OCI-LY7 (cell line): ENCODE measurements at places on chromosomes 3 and 15.

DNA sequence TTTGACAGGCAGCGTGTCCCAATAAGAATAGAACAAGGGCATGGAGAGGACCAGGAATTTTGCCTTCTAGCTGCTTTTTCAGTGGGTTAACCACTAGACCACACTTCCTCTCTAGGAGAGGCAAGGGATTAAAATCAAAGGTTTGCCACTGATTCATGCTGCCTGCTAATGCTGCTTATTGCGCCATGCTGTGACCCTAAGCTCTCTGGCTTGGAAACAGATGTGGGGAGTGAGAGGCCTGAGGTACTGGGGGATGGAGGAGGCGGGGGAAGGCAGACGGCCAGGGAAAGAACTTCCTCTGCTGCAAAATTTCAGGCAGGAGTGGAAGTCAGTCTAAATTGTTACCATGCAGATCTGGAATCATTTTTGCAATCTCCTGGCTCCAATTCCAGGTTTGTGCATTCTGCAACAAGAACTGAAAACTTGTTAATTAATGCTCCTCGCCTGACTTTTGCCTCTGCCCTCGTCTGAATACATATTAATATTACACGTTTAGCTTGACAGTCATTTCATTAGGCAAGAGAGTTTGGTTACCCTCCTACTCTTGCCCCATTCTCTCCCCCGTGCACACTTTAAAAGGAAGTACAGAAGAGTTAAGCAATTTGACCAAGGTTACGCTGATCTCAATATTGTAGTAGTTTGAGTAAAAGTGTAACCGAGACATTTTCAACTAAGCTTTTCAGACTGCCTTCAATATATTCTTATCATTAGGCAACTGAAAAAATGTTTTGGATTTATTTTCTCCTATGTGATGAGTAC is 121.7 kb upstream of the SPRED1 start:
- DNase-seq: peak; percentile 20

DNA sequence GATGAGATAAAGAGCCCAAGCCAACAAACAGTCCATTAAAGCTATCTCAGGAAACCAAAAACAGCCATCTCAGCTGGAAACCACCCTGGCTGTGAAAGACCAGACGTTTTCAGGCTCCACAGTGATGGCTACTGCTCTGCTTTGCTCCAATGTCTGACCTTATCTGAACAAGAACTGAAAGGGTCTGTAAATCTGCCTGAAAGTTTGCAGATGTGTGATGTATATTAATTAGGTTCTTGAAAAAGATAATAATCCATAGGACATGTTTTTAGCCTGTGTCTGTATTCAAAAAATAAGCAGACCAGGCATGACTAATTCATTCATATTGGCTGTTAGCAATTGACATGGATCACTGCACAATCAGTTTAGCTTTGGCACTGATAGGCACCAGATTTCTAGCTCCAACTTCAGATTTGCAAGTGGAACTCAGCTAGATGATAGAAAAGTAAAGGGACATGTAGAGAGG is 611.4 kb upstream of the NAALADL2 start:
- DNase-seq: no peak

DNA sequence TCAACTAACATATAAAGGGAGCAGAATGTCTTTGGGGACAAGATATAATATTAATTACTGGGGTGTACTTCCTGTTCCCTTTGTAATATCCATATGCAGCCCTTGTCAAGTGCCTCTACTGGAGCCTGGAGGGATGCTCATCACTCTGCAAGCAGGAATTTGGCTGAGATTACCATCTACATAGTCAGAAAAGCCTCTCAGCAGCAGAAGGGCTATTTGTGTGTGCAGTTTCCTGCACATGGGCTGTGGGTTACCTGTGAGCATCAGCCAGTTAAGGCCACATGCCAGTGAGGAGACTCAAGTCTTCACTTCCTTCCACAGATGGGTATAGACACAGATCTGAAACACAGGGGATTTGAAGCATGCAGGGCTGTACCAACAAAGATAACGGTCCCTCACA is 278.1 kb upstream of the PLSCR5 start:
- DNase-seq: no peak

DNA sequence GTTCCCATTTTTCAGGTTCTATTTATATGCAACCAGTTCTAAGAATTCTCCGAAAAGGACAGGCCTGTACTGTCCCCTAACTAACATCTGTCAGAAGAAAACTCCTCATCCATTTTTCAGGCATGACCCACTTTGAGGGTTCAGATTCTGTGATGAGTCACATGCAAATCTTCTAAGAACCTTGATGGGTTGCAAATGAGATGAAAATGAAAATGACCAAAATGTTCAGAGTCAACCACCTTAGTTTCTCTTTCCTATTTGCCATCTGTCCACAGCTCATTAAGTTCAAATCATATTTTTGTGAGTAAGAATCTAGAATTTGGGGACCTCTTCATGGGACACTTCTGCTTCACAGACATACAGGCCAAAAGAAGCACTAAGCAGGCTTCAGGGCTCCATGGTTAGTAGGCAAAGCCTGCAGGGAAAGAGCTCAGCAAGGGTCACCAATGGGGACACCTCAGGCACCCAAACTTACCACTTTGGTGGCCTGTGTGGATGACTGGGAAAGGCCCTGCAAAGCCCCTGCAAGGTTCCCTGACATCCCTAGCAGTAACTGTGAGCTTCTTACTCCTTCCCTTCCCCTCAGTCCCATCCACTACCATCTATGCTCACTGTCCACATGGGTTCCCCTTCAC is 122.0 kb downstream of the WDR76 start:
- no peak for DNase-seq

- no peak for DNase-seq
Observed at GRCh38 chr15:35040339-35041255, 44.5 kb downstream of the NANOGP8 start.

- DNase-seq: no peak
Observed at GRCh38 chr3:152048831-152049230, 175.4 kb downstream of the SUCNR1 start.

- no peak for DNase-seq
Observed at GRCh38 chr3:112011376-112011940, 12.7 kb downstream of the TAGLN3 start.

- no peak for DNase-seq
Observed at GRCh38 chr3:41148478-41148877, 50.8 kb upstream of the CTNNB1 start.

DNA sequence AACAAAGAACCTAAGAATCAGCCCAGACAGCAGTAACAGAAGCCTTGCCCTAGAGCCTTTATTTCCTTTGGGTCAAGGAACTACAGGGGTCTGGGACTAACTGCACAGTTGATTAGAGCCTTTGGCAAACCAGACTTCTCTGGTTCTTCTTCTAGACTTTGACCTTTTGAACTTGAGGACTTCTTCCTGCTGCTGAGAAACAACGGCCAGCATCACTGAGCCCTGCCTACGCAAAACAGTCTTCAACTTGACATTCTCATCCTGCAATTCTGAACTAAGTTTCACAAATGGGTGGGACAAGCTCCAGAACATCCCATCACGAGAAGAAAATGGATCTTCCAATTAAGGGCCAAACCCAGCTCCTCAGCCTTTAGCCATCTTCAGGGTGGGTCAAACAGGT is 31.4 kb downstream of the CMTM6 start:
- no peak for DNase-seq

DNA sequence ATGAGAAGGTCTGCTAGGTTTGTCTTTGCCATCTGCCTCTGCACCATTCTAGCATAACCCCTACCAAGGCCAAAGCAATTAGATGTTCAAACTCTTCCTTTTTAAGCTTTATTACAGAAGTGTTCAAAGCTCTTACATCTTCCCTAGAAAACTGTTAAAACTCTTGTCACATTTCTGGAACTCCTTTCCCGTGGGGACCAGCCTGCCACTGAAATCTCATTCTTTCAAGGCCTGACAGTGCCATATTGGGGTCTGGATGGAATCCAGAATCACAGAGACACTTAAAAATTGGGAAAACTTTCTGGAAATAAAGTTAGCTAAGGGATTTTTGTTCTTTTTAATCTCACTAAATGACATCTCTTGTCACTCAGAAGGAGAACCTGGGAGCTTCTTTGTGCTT is 153.8 kb upstream of the SLCO3A1 start:
- no peak for DNase-seq

DNA sequence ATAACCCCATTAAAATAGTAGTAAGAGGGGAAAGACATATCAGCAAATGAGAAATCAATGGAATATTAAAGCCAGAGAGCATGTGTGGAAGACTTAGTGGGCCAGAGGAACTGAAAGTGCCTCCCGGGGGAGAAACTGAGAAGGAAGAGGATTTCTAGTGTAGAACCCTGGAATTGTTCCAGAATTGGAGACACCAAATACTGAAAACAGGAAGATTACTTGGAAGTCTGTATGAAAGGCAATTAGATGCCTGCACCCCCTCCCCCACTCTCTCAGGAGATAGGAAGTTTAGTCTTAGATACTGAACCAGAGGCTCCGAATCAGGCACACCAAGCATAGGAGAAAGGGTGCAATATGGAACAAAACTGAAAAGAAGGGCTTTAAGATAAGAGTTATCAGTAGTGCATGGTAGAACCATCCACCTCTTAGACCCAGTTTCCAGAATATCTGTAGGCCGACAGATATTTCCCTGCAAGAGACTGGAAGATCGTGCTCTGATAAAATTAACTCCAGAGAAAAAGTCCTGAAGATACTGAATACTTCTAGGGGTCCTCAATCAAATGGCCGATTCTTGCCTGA is 32.4 kb downstream of the KLHL18 start:
- DNase-seq: no peak

GRCh38 chr3:193909387-193909786 is 226.6 kb upstream of the HES1 start:
- no peak for DNase-seq

DNA sequence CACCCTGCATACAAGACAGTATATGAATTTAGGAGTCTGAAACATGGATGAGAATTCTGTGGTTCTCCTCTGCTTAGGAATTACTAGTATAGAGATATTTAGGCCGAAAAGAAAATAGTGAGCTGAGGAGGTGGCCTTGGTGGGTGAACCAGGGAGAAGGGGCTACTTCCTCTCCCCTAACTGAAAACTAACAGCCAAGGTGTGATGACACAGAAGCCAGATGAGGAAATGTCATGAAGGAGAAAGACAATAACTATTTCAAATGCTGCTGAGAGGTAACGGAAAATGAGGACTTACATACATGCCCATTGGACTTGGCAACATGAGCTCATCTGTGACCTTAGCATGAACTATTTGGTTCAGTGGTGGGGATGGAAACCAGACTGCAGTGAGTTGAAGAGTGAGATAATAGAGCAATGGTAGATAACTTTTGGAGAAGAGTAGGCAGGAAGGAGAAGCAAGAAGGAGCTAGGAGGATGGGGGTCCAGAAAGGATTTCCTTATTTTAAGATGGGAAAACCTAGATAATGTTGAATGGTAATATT is 114.4 kb upstream of the TSPAN3 start:
- no peak for DNase-seq

- DNase-seq: no peak
Observed at GRCh38 chr3:19632099-19633074, 301.6 kb downstream of the EFHB start.

DNA sequence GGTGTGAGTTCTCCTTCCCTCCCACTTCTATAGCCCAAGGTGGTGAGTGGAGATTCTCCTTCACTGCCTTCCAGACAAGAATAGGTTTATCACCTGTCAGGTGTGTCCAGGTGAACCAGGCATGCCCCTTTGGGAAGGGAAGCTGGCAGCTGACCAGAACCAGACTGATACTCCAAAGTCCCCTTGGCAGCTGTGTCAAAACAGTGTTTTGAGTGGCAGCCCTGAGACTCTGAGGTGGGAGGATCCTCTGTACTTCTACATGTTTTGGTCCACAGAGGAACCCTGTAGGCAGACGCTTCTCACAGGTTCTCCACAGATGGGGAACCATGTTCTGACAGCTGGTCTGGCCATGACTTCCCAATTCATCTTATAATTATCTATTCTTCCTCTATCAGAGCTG is 30.1 kb downstream of the ISL2 start:
- DNase-seq: no peak

- peak; percentile 27 for DNase-seq
Observed at GRCh38 chr3:122100591-122101463, 45.7 kb downstream of the CD86 start.

DNA sequence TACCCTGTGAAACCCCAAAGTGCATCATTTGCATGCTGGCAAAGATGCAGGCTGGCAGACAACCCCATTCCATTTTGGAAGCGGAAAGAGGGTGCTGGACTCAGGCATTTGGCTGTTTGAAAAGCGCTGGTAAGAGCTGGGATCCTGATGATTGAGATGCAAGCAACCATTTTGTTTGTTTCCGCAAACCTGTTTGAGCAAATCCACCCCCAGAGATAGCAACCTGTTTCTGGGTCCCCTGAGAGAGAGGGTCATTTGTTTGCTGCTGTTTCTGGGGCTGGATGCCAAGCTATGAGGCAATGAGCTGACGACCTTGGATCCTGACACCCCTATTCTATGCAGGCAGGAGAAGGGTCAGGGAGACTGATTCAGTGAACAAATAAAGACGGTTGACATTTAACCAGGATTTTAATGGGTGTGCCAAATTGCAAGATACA is 9.8 kb downstream of the SLC6A1 start:
- DNase-seq: no peak

DNA sequence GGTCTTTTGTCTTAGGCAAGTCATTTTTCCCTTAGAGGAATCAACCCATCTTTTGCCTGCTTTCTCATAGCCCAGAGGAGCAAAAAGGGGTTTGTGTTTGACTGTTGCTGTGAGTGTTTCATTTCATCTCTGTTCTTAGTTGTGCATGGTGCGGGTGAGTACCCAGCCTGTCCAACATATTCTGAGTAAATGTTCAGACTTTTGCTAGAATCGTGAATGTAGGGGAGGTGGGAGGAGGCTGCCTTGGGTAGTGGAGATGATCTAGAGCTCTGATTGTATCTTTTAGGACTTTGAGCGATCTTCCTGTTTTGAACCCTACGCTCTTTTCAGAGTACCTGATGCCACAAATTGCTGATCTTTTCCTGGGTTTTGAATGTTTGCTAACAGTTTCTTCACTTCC is 123.1 kb downstream of the ZNF609 start:
- no peak for DNase-seq

DNA sequence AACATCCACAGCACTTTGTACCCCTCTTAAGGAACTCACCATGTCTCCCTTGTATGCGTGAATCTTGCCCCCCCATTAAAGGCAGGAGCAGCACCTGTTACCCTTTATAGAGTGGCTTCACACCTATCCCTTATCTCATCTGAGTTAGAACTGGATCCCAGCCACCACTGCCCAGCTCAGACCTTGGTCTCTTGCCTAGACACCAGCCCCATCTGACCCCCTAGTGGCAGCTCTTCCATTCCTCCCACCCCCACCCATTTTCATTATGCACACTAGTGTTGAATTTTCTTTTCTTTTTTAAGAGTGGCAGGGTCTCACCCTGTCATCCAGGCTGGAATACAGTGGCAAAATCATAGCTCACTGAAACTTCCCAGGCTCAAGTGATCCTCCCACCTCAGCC is 3.2 kb upstream of the ZFYVE19 start:
- DNase-seq: no peak

- DNase-seq: no peak
Observed at GRCh38 chr3:50442945-50443579, 60.4 kb downstream of the CACNA2D2 start.

DNA sequence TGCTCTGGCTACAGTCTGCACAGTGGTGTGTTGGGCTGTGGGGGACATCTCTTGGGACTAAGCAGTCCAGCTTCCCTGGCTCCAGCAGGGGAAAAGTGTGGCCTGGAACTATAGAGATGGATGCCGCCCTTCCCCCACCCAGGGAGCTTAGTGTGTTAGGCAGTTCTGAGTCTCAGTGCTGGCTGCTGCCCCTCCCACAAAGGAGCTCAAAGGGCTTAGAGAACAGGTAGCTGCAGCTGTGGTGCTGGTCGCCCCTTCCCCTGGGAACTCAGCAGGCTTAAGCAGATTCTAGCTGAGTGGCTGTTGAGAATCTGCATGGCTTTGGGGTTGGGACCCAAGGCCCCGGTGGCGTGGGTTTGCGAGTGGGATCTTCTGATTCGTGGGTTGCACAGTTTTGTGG is 190.8 kb downstream of the PDCD6IP start:
- DNase-seq: no peak

- DNase-seq: no peak
Observed at GRCh38 chr15:39892418-39892817, 27.6 kb downstream of the GPR176 start.
